NCI-H524 (cell line): ENCODE measurements at places on chromosomes 1 and 21.

- peak; percentile 37 for DNase-seq
Measured at GRCh38 chr1:203796236-203796605, 798 bp downstream of the ZBED6 start.

GRCh38 chr1:9343269-9343668, 50.6 kb downstream of the SPSB1 start:
- DNase-seq, result no peak

- DNase-seq, result peak; percentile 37
Measured at GRCh38 chr1:36342426-36343185, 19.2 kb upstream of the EVA1B start.

DNA sequence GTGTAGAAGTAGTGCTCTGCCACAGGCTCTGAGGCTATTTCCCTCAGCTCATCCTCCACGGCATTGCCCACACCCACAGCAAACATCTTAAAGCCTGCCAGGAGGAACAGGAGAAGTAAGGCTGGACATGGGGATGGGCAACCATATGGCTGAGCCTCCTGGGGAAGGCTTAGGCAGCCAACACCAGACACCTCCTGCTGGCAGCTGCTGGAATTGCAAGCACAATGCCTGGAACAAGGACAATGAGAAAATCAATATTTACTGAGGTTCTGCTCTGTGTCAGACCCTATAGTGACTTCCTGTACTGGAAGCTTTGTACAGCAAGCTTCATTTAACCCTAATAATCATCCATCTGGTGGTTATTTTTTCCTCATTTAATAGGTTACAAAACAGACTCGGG, 8.2 kb downstream of the MATN1 start:
- no peak for DNase-seq

DNA sequence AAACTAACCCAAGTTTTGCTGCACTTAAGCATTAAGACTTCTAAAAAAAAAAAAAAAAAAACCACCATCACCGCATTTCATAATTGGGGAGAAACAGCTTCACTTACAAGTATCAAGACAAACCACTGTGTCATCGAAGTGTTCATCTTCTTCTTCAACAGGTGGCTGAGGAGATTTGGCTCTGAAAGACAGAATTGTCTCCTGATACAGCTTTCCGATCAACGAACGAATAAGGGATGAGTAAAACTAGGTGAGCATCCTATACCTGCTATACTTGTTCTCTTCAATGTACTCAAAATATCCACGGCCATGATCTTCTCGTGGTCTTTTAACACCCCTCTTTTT, 2.0 kb downstream of the HNRNPU start:
- no peak for DNase-seq

DNA sequence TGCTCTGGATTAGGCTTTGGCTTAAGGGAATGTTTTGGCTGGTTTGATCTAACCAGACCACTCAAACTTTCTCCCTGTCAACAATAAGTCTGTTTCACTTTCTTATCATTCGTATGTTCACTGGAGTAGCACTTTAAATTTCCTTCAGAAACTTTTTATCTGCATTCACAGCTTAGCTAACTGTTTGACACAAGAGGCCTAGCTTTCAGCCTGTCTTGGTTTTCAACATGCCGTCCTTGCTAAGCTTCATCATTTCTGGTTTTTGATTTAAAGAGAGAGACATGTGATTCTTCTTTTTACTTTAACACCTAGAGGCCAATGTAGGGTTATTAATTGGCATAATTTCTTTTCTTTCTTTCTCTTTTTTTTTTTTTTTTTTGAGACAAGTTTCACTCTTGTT, 14.9 kb upstream of the CYB5R1 start:
- DNase-seq, result no peak

GRCh38 chr1:78839704-78840277, 166.7 kb downstream of the ADGRL4 start:
- peak; percentile 55 for DNase-seq

- DNase-seq, result no peak
Measured at GRCh38 chr1:34024485-34024884, 140.5 kb downstream of the CSMD2 start.

DNA sequence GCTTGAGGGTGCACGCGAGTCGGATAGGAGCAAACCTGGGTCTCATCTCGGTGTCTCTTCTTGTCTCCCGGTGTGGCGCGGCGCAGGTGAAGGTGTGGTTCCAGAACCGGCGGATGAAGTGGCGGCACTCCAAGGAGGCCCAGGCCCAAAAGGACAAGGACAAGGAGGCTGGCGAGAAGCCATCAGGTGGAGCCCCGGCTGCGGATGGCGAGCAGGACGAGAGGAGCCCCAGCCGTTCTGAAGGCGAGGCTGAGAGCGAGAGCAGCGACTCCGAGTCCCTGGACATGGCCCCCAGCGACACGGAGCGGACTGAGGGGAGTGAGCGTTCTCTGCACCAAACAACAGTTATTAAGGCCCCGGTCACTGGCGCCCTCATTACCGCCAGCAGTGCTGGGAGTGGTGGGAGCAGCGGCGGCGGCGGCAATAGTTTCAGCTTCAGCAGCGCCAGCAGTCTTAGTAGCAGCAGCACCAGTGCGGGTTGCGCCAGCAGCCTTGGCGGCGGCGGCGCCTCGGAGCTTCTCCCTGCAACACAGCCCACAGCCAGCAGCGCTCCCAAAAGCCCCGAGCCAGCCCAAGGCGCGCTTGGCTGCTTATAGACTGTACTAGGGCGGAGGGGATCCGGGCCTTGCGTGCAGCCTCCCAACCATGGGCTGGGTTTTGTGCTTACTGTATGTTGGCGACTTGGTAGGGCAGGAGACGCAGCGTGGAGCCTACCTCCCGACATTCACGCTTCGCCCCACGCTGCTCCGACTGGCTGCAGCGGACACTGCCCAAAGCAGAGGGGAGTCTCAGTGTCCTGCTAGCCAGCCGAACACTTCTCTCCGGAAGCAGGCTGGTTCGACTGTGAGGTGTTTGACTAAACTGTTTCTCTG, 5.1 kb downstream of the HLX start:
- DNase-seq, result no peak

- no peak for DNase-seq
Measured at GRCh38 chr1:95475686-95476457, 241.9 kb downstream of the RWDD3 start.

- no peak for DNase-seq
Measured at GRCh38 chr1:154769193-154769895, 100.7 kb downstream of the KCNN3 start.

GRCh38 chr1:7550261-7550865, 220.7 kb upstream of the VAMP3 start:
- DNase-seq, result no peak

DNA sequence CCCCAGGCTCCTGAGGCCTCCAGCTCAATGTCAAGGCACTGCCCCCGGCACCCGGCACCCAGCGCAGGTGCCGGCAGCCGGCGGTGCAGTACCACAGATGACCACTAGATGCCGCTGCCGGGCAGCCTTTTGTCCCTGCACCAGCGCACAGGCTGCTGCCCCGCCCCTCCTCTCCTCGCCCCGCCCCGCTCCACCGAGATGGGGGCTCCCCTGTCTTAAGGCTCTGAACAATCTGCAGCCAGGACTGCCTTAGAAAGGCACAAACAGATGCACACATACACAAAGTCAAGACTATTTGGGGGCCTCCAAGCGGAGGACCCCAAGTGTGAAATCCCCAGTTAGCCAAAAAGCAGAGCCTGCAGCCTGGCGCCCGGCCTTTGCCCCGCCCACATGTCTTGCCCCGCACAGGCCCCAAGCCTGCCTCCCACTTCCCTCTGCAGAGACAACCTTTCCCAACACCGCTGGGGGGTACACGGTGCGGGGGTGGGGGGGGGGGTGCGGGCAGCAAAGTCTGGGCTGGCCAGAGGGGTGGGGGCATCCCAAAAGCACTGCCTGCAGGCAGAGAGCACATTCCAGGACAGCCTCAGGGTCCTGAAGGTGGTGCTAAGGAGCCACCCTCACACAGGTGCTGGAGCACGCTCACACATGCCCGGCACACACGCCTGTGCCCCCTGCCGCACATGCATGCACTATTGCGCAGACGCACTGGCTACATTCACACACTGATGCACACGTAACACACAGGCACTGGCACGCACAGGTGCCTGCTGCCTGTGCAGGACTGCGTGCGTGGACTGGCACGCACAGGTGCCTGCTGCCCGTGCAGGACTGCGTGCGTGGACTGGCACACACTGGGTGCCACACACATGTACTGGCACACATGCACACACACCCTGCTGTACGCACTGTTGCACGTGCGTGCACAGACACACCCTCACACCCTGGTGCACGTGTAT, 37.1 kb downstream of the ARHGEF16 start:
- DNase-seq, result peak; percentile 18

DNA sequence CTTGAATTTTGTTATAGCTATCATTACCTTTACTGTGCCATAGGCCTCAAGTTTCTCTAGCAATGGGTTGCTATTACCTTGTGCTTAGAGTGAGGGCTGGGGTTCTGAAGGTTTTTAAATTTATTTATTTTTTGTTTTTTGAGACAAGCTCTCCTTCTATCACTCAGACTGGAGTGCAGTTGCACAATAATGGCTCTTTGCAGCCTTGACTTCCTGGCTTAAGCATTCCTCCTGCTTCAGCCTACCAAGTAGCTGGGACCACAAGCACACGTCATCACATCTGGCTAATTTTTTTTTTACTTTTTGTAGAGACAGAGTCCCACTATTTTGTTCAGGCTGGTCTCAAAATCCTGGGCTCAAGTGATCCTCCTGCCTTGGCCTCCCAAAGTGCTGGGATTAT, 41.5 kb downstream of the SNX27 start:
- DNase-seq, result no peak

GRCh38 chr1:232403017-232403714, 226.8 kb downstream of the SIPA1L2 start:
- no peak for DNase-seq
